AG08396 (cell line): ENCODE measurements at places on chromosomes 7 and 10.
A peak's percentile ranks its signal among the peaks of the same experiment; 100 is the strongest.

- no peak for DNase-seq
Measured at GRCh38 chr7:270351-270983, 19.5 kb upstream of the FOXL3 start.

DNA sequence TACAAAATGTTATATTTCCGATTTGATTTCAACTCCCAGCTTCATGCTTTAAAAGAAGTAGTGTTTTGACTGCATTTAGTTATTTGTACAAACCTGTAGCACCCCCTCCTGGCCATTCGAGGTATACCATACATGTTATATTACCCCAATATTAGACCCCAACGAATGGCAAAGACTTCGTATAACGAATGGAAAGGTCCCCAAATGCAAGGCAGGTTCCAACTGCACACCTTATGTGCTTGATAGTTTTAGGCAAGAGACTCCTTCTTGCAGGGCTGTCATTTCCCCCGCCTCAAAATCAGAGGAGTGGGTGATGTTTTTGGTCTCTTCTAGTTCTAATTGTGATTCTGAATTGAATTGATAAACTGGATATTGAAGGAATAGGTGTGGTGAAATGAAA is 101.1 kb upstream of the TARP start:
- DNase-seq: peak; percentile 28

DNA sequence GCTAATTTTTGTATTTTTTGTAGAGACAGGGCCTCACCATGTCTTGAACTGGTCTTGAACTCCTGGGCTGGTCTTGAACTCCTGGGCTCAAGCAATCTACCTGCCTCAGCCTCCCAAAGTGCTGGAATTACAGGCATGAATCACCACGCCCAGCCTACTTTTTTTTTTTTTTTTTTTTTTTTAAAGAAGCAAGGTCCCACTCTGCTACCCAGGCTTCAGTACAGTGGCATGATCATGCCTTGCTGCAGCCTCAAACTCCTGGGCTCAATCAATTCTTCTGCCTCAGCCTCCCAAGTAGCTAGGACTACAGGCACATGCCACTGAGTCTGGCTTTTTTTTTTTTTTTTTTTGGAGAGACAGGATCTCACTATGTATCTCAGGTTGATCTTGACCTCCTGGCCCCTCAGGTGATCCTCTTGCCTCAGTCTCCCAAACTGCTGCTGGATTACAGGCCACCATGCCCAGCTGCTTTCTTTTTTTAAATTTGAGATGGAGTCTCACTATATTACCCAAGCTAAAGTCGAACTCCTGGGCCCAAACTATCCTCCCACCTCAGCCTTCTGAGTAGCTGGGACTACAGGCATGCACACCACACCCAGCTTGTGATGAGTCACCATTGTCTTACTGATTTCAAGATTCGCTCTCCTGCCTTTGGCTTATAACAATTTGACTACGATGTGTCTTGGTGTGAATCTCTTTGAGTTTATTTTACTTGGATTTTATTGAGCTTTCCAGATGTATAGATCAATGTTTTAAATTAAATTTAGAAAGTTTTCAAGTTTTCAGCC is 9.0 kb downstream of the RPEL1 start:
- DNase-seq: no peak

DNA sequence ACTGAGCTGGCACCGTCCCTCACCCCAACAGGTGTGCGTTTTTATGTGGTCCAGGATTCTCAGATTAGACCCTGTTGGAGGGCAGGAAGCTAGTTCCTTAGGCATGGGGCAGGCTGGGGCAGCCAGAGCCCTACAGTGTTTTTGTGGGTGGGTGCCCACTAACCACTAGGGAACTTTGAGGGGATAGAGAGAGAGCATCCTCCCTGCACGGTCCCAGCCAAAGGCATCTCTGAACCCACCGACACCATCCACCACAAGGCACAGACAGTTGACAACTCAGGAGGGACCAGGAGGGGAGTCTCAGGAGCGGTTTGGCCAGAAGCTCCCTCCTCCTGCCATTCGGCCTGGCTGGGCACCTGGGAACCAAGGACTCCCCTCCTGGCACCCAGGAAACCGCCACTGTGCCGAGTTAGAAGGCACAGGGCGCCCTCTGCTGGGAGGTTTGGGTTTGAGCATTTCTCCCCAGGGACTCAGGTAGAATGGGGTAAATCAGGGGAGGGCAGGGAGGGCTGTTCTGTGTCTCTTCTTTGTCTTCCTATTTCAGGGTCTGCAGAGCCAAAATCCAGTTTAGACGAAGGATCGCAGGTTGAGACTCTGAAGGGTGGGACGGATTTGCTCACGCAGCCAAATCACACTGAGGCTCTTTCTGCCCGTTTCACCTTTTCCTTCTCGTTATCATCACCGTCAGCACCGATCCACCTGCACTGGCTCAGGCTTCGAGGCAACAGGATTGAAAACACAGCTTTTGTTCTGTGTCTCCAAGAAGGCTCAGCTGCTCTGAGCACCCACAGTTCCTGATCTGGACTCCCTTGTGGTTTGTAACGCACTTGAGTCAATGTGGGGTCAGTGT is 84.8 kb upstream of the COL13A1 start:
- peak; percentile 61 for DNase-seq

- DNase-seq: no peak
Measured at GRCh38 chr10:45421221-45422097, 47.4 kb downstream of the ALOX5 start.

- no peak for DNase-seq
Measured at GRCh38 chr7:118076564-118076963, 107.4 kb upstream of the LSM8 start.

DNA sequence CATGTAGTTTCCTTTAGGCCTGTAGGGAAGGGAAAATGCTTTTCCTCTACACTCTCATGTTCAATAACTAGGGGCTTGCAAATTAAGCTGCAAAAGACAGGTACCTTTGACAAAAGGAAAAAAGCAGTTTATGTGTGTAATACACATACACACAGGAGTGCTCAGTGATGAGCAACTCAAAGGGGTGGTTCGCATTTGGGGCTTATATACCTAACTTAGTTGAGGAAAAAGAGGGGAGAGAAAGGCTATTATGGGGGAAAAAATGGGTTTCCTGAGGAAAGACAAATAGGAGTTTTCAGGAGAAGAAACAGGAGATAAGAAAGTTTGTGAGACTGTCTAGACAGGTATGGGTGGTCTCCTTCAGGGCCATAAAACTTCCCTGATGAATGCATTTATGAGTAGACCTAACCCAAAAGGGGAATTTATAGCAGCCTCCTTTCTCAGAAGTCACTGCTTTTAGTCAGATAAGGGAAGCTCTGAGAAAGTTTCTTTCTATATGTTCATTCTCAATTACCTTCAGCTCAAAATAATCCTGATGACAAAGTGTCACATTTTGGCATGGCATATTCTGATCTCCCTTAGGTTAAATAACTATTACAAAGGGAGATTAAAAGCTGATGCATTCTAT is 55.2 kb upstream of the EZH2 start:
- no peak for DNase-seq

DNA sequence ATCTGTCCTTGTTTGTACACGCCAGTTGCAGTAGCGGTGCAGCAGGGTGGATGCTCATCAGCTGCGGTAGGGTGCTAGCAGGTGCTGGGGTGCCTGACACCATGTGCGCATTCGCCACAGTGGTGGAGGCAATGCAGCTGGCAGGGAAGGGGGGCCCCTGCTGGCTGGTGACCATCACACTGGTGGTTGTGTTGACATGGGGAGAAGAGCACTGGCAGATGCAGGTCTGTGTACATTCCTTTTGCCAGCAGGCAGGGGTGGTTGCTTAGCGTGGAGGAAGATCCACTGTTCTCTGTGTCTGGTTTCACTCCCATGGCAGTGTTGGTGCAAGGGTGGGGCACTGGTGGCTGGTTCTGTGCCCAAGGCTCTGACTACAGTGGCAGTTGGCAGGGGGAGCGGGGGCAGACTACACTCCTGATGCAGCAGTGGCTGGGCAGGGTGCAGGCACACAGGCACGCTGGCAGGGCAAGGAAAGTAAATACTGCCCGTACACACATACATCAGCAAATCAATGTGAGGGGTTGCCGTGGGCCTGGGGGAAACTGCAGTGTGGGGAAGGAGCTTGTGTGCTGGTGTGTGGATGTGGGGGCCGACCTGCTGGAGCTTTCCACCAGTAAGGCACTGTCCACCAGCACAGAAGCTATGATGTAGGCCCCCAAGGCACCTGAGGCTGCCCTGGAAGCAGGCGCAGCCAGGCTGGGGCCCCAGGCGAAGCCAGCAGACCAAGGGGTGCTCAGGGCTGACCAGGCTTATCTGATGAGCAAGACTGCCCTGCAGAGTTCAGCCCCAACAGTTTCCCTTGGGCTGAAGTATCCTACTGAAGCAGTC is 87.2 kb upstream of the UNC5B start:
- DNase-seq: no peak

GRCh38 chr10:72006026-72006425 is 41.8 kb downstream of the CHST3 start:
- DNase-seq: no peak

DNA sequence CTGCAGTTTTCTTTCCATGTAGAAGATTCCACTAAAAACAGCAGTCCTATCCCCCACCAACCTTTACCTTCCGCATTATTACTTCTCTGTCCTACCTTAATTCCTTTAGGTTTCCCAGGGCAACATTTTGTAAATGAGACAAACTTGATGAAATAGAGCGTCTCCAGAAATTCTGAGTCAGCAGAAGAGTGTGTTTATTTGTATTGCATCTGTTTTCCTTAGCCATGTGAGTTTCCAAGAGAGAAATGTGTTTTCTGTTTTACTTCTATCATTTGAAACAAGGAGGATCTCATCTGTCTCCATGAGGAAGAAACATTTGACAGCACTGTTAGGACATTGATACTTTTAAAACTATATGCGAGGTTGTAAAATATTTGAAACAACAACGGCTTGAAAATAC is 244.2 kb upstream of the PLXDC2 start:
- DNase-seq: no peak

DNA sequence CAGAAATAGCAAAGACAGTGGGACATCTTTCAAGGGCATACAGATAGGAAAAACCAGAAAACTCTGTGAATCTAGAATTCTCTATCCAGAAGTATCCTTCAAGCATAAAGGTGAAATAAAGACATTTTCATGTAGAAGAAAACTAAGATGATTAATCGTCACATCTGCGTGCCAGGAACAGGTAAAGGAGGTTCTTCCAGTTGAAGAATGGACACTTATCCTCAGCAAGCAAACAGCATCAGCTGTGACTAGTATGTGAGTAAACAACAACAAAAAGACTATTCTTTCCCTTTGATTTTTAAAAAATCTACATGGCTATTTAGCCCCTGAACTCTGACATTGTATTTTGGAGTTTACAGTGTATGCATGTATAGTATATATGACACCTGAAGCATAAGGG is 124.9 kb downstream of the LRMDA start:
- no peak for DNase-seq
